DND-41 (cell line): ENCODE measurements at places on chromosomes 2 and 18.
A peak's percentile ranks its signal among the peaks of the same experiment; 100 is the strongest.

GRCh38 chr2:177711483-177712265 is 319.1 kb downstream of the AGPS start:
- DNase-seq = no peak

DNA sequence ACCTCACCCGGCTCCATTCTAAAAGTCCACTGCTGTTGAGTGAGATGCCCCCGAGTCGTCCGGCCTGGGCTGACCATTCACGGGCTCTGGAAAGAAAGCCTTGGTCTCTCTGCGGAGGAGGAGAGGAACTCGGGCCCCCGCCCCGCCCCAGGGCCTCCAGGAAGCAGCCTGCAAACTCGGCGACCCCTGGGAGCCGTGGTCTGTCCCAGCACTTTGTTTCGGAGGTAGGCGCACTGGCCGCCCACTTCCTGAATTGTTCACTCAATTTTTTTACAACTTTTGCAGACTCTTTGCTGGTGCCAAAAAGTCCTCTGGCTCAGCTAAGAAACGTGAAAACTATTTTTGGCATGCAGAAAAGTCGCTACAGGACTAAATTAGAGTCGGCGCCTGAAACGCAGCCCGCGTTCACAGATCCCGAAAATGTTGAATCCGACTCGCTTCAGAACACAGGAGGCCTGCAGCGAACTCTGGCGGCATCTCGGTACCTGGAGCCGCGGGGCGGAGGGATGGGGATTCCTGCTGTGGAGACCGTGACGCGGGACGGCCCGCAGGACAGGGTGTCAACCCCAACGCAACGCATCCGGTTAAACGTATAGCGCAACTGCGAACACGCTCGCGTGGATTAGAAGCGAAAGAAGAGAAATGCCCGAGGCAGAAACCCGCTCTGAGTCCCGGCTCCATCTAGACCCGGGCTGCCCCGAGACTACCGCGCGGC is 1.5 kb downstream of the PXDN start:
- no peak for DNase-seq

DNA sequence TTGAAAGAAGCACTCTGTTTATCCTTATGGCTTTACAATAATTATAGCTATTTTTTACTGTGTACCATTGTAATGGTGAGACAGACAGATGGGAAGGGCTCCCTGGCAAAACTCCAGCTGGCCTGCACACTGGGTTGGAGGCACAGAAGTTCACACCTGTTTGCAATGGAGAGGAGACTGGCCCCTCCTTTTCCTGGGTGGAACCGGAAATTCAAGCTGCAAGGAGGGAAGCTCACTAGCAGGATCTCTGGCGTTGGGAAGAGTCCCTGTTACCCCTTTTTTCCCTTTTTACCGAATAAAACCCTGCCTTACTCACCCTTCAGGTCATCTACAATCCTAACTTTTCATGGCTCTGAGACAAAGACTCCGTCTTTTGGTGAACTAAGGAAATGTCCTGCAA is 100.3 kb upstream of the TFPI start:
- DNase-seq = no peak

DNA sequence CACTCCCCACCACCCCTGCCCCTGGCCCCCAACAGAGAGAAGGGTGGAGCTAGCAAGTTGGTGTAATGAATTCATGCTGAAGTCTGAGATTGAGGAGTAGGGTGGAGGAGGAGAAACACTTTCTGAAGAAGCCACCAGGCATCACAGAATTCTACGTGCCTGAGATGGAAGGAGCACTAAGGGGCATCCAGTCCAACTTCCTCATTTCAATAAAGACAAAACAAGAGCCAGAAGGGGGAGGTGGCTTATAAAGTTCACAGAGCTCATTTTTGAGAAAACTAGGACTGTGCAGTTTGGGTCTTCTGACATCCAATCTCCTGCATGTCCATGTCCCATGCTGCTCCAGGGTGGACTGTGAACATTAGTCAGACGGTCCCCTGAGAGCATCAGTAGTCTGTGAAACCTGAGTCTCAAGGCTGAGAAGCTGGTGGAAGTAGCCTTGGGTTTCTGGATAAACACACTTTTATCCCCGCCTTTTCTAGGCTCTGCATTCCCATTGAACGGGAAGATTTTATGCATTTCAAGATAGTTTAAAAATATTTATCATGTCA is 77.7 kb downstream of the TRIM43 start:
- DNase-seq = no peak

GRCh38 chr2:96771796-96772618 is 11.3 kb downstream of the CNNM4 start:
- DNase-seq = no peak

- no peak for DNase-seq
Measured at GRCh38 chr2:168705534-168706470, 96.6 kb upstream of the NOSTRIN start.

- no peak for DNase-seq
Measured at GRCh38 chr18:78804206-78805030, 175.2 kb upstream of the SALL3 start.

DNA sequence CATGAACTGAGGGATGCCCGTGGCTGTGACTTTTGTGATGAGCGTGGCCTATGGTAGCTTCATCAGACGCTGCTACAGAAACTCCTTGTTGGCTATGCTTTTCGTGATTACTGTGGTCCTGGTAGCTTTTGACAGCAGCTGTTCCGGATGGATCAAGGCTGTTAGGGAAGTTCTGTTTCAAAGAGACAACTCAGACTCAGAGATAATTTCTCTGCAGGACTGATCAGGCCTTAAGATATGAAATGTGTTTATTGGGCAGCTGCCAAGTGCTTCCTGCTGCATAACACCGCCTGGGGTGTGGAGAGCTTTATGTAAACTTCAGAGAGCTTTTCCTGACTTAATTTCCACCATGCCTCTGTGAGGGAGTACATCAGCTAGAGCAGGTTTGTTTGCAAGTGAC is 243.8 kb downstream of the TSN start:
- no peak for DNase-seq

DNA sequence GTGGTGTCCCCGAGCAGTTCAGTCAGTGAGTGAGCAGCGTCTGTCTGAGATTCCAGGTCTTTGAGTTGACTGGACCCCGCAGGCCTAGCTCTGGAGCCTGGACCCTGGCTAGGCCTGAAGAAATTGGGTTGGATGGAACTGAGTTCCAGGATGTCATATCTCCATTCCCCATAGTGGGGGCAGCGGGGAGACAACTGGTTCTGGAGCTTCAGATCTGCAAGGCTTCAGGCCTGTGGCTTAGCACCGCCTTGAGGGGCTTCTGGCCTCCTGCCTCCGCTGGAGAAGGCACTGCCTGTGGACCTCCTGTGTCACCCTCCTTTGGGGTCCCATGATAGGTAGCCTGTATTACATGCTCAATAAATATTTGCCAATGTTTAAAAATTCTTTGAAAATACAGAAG is 288.4 kb upstream of the ID2 start:
- DNase-seq = no peak

GRCh38 chr2:9634133-9634532 is 3.3 kb upstream of the YWHAQ start:
- no peak for DNase-seq

GRCh38 chr2:207224791-207225482 is 59.2 kb upstream of the KLF7 start:
- DNase-seq = no peak

DNA sequence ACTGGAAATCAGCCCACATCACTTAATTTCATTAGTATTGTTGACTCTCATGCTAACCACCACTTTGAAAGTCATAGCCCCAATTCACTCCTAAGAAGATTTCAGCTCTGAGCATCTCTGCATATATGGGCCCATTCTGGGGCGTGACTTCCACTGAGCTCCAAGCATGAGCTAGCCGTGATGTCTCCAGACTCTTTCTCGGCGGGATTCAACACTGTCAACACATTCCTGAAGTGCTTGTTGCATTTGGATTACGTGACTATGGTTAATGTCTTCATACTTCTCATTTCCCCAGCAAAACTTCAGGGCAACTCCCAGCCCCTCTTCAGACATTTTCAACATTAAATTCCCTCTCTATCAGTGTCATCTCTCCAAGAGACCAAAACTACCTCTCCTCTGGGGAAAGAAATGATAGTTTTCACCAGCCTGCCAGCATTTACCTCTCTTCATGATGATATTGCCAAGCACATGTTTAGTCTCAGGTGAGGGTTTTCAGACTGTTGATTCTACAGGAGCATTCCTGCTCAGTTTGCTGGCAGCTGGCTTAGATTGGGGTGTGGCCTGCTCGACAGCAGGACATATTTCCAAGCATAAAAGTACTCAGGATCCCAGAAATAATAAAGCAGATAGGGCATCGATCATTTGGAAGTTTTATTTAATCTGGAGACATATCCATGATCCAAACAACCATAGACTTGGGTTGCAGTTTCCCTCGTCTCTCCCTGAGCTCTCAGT is 81.7 kb downstream of the FEZ2 start:
- no peak for DNase-seq

GRCh38 chr2:95024960-95025405 is 525 bp upstream of the MAL start:
- DNase-seq = peak; percentile 48

GRCh38 chr2:222610746-222611145 is 45.1 kb downstream of the FARSB start:
- DNase-seq = no peak

DNA sequence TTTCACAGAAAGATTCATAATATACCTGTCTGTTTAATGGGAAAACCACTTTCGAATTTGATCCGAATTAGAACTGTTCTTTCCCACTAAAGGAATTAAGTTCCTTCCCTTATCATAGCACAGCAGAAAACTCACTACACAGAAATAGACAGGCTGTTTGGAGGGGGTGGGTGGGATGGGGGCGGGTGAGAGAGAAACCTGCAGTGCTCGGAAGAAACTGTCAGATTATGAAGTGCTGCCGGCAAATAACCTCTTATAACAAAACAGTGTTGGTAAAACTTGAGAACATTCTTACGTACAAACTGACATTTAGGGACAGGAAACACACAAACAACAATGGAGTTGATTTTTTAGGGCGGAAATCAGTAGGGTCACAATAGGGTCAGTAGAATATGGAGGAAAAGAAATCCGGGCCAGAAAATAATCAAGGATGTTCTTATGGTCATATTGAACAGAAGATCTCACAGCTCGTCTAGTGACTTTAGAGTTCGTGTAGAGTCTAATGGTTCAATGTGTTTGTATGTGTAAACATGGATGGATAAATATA is 756.0 kb upstream of the LRATD1 start:
- DNase-seq = no peak

GRCh38 chr2:23291239-23291638 is 93.7 kb upstream of the KLHL29 start:
- no peak for DNase-seq

DNA sequence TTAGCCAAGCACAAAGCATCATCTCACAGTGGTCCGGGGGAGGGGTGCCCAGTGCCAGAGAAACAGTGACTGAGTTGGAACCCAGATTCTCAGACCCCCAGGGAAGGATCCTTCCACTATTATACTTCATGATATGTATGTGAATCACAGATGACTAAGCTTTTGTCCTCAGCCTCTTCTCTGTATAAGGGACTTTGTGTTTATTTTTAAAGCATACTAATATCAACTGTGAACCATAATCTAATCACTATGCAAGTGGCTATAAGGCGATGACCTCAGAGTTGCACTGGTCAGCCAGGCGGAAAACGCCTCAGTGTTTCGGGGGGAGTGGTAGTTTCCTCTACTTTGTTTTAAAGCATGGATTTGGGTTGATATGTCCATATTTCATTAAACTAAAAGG is 160.4 kb upstream of the TMEM200C start:
- DNase-seq = no peak

- no peak for DNase-seq
Measured at GRCh38 chr2:144771348-144771747, 251.4 kb upstream of the ZEB2 start.

GRCh38 chr2:133270550-133270949 is 297.7 kb downstream of the NCKAP5 start:
- DNase-seq = no peak

GRCh38 chr2:216015722-216016464 is 2.5 kb upstream of the MREG start:
- DNase-seq = peak; percentile 87

DNA sequence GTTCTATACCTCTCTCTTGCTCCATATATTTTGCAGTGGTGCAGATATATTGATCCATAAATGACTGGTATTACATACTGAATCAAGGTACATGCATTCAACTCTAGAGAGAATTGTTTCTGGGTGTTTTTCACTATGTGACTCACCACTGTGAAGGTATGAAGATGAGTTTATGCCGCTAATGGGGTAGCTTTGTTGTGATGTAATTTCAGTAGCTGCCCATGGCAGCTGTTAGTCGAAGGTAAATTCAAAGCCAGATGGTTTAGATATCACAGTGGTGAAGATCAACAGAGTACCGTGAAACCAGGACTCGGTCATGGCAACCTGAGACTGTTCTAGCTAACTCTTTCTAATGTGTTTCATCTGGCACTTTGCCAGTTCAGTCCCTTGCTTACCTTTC is 50.4 kb downstream of the PKP4 start:
- DNase-seq = no peak

GRCh38 chr18:78994531-78994930 is 14.9 kb downstream of the SALL3 start:
- no peak for DNase-seq

- DNase-seq = no peak
Measured at GRCh38 chr18:72555968-72556367, 11.8 kb upstream of the CBLN2 start.

DNA sequence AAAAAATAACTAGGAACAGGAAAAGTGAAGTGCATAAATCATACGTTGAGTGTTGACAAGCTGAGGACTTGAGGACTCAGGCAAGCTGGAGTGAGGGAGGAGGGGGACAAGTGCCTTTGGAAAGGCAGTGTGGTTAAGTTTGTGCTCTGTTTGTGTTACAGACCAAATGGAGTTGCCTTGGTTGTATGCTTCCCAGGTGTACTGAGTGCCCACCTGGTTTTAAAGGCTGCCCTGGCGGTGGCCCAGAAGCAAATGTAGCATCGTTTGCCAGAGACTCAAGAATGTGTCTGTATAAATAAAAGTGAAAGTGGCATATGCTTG is 240.9 kb downstream of the PRKCE start:
- no peak for DNase-seq

DNA sequence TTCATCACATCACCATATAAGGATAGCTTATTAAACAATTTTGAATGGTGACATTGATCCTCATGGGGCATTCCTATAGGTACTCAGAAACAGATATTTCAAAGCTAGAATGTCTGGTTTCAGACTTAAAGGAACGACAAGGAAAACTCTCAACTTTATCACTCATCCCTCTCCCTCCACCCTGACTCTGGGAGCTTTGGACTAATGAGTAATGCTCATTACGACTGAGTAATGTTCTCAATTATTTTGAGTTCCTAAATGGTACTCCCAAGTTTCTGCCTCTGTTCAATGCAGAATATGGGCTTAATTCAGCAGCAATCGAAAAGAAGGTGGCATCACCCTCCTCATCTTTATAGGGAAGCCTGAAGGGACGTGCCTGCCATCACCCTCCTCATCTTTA is 43.4 kb downstream of the RFX8 start:
- DNase-seq = no peak

DNA sequence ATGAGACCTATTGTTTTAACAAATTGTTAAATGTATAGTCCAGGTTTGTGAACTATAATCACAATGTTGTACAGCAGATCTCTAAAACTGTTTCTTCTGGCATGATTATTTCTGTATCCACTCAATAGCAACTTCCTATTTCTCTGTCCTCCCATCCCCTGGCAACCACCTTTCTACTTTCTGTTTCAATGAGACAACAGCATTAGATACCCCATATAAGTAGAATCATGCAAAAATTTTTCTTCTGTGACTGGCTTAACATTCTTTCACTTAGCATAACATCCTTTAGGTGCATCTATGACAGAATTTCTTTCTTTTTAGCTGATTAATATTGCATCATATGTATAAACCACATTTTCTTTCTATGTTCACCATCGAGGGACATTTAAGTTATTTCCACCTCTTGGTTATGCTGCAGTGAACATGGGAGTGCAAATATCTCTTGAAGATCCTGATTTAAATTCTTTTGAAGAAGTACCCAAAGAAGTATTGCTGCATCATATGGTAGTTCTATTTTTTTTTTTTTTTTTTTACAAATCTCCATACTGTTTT is 713.5 kb downstream of the LRP1B start:
- no peak for DNase-seq
